Lower lobe of right lung (tissue), 2 donors: ENCODE measurements at places on chromosomes 2 and 18. TPM values are rescaled to one million over a fixed set of nuclear protein-coding genes. Genes with fewer than 3 reads are reported as not detected.

DNA sequence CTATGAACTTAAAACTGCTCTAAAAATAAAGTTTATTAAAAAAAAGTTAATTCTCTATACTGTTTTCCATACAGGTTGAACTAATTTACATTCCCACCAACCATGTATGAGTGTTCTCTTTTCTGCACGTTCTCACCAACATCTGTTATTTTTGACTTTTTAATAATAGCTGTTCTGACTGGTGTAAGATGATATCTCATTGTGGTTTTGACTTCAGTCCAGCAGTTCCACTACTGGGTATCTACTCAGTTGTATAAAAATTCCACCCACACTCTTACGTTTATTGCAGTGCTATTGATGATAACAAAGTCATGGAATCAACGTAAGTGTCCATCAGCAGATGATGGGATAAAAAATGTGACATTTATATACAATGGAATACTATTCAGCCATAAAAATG lies 33.7 kb downstream of the SPAG16 start:
- no peak overlapping the region for H3K4me3 ChIP-seq
- H3K4me1 ChIP-seq = no peaks in the 10 kb centered on the region
- H3K27ac ChIP-seq = no peak overlapping the region
- no peak for DNase-seq
- no peaks in the 10 kb centered on the region for H3K27me3 ChIP-seq
- H3K36me3 ChIP-seq = peaks cover 11% of the 10 kb centered on the region

The ABHD1 gene
- 0.21 TPM for total RNA-seq

- H3K27me3 ChIP-seq = no peaks in the 10 kb centered on the region
- H3K4me1 ChIP-seq = no peaks in the 10 kb centered on the region
- H3K27ac ChIP-seq = no peak overlapping the region
- no peak overlapping the region for H3K4me3 ChIP-seq
- H3K36me3 ChIP-seq = no peaks in the 10 kb centered on the region
Observed at GRCh38 chr2:65714866-65715265, 282.5 kb upstream of the SPRED2 start.

- no peaks in the 10 kb centered on the region for H3K36me3 ChIP-seq
- DNase-seq = no peak
- H3K27ac ChIP-seq = no peak overlapping the region
- H3K4me3 ChIP-seq = no peak overlapping the region
Observed at GRCh38 chr2:174763780-174764179, 492 bp downstream of the CHRNA1 start.

- H3K4me1 ChIP-seq = no peaks in the 10 kb centered on the region
- no peak overlapping the region for H3K27ac ChIP-seq
- H3K36me3 ChIP-seq = no peaks in the 10 kb centered on the region
- no peak overlapping the region for H3K4me3 ChIP-seq
- no peak for DNase-seq
Observed at GRCh38 chr2:191065785-191066184, 51.8 kb upstream of the STAT1 start.

The FSIP2 gene
- 0.27 TPM for total RNA-seq
